SJSA1 (cell line): ENCODE measurements at places on chromosomes 2 and 18. TPM values are rescaled to one million over a fixed set of nuclear protein-coding genes. Genes with fewer than 3 reads are reported as not detected.

Gene ALPI
- not detected in 2 replicates for total RNA-seq

- no peak overlapping the region for H3K27ac ChIP-seq
- no peaks in the 10 kb centered on the region for H3K36me3 ChIP-seq
- no peak overlapping the region for H3K4me3 ChIP-seq
- no peak for DNase-seq
- H3K4me1 ChIP-seq = no peaks in the 10 kb centered on the region
- H3K27me3 ChIP-seq = no peaks in the 10 kb centered on the region
Observed at GRCh38 chr2:180952082-180952481, 28.3 kb upstream of the UBE2E3 start.

Gene MFSD2B
- total RNA-seq = not detected in 2 replicates

GRCh38 chr2:69741575-69742321, at the start of gene ANXA4:
Gene ANXA4 (plus strand): TSS chr2:69742134. CDS start chr2:69781566, 39,432 bp downstream.
- H3K4me3 ChIP-seq = peak within 1 kb of the TSS; percentile 70
- H3K4me1 ChIP-seq = peaks cover 5% of the 10 kb centered on the region
- peak; percentile 73 for DNase-seq
- no peaks in the 10 kb centered on the region for H3K36me3 ChIP-seq

Gene CAPN14
- 0.41 TPM in 1 of 2 replicates, not detected in the other for total RNA-seq

- peaks cover 5% of the 10 kb centered on the region; the same call in 1 of the 2 replicates for H3K27me3 ChIP-seq
- H3K27ac ChIP-seq = no peak overlapping the region
- peaks cover 8% of the 10 kb centered on the region for H3K4me1 ChIP-seq
Observed at GRCh38 chr2:98377544-98377943, 31.3 kb downstream of the CNGA3 start.

GRCh38 chr2:62561586-62561985, 55.6 kb upstream of the TMEM17 start:
- DNase-seq = no peak
- H3K4me1 ChIP-seq = no peaks in the 10 kb centered on the region
- H3K27me3 ChIP-seq = no peaks in the 10 kb centered on the region
- H3K4me3 ChIP-seq = no peak overlapping the region
- no peak overlapping the region for H3K27ac ChIP-seq
- no peaks in the 10 kb centered on the region for H3K36me3 ChIP-seq

DNA sequence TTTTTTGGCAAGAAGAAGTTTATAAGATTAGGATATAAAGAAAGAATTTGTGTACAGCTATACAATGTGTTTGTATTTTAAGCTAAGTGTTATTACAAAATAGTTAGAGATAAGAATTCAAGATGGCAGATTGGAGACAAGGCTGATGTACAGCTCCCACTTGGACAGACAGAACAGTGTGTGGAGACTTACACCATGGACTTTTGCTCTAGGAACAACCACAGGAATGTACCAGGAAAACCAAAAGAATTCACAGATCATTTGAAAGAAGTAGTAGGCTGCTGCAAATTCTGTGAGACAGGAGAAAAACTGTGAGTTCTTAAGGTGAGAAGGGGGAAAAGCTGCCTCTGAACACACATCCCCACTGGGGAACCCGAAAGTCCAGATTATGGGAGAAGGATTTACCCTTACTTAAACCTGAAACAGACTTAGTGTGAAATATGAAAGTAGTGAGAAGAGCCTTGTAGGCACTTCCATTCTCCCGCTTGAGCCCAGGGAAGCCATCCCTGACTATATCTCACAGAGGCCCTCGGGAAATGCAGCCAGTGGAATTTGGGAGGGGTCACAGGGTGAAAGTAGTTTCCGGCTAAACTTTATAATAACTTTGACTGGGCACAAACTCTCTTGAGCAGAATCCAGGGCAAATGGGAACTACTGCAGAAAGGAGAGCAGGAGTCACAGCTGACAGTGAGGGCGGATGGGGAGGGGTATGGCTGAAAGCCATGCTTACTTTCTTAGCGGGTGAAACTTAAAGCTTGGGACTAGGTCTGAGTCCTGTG, 11.6 kb upstream of the RPRD1A start:
- no peaks in the 10 kb centered on the region for H3K27me3 ChIP-seq
- H3K4me3 ChIP-seq = no peak overlapping the region
- peaks cover 15% of the 10 kb centered on the region for H3K4me1 ChIP-seq
- no peak for DNase-seq

Gene RGPD4
- not detected in 2 replicates for total RNA-seq

DNA sequence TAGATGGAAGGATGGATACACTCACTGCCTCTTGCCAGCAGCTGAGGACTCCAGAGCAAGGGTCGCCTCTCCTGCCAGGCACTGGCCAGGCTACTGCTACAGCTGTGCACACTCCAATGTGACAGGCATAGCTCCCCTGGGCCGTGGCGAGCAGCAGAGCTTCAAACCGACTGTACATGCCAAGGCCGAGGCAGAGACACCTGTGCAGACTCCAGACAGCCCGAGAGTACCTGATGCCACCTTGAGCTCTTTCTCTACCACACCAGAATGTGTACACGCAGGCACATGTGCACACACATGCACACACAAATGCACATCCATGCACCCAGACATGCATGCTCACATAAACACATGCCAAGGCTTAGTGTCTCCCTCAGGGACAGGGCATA, 508.3 kb upstream of the MYT1L start:
- no peaks in the 10 kb centered on the region for H3K27me3 ChIP-seq
- no peak for DNase-seq
- H3K4me3 ChIP-seq = no peak overlapping the region

Gene EHD3
- total RNA-seq = 3.0 and 8.1 TPM in 2 replicates

- no peak for DNase-seq
- H3K36me3 ChIP-seq = no peaks in the 10 kb centered on the region
- H3K4me1 ChIP-seq = no peaks in the 10 kb centered on the region
- H3K4me3 ChIP-seq = no peak overlapping the region
Observed at GRCh38 chr2:106869512-106870275, 16.3 kb downstream of the ST6GAL2 start.

Gene OTOF
- not detected in 2 replicates for total RNA-seq

- H3K27ac ChIP-seq = peak overlapping the region; percentile 12; the same call in 1 of the 2 replicates
- H3K4me1 ChIP-seq = peaks cover 57% of the 10 kb centered on the region
- no peaks in the 10 kb centered on the region for H3K27me3 ChIP-seq
- H3K4me3 ChIP-seq = no peak overlapping the region
- peak; percentile 85 for DNase-seq
Observed at GRCh38 chr2:157784169-157784822, 91.8 kb downstream of the ACVR1 start.

DNA sequence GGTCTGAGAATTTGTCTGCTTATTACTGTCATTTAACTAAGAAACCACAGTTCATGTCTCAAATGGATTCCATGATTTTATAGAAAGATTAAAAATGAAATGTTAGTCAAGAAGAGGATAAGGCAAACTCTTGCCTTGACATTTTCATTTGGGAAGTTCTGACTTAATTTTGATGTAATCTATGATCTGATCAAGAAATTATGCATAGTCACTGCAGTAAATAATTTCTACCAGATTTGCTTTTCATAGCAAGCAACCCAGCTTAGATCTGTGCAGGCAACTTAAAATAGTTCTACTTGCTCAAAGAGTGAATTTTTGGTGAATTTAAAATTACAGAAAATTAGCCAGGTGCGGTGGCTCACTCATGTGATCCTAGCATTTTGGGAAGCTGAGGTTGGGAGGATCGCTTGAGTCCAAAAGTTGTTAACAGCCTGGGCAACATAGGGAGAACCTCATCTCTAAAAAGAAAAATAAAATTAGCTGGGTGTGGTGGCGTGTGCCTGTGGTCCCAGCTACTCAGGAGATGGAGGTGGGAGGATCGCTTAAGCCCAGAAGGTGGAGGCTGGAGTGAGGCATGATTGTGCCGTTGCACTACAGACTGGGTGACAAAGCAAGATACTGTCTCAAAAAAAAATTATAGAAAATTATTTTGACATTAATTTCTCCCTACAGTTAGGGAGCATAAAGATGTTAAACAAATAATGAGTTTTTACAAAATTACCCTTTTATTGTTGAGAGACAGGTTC, 158.7 kb upstream of the MYO3B start:
- H3K27me3 ChIP-seq = no peaks in the 10 kb centered on the region
- no peak for DNase-seq
- no peak overlapping the region for H3K4me3 ChIP-seq
- H3K27ac ChIP-seq = no peak overlapping the region
- no peaks in the 10 kb centered on the region for H3K4me1 ChIP-seq

- H3K36me3 ChIP-seq = peaks cover 17% of the 10 kb centered on the region
- H3K4me1 ChIP-seq = peaks cover 9% of the 10 kb centered on the region
- H3K27me3 ChIP-seq = no peaks in the 10 kb centered on the region
- DNase-seq = peak; percentile 67
Observed at GRCh38 chr2:73870084-73870483, 22.7 kb upstream of the ACTG2 start.

Gene CREB1
- total RNA-seq = 25.0 and 63.0 TPM in 2 replicates

Gene KIF1A
- total RNA-seq = not detected in 2 replicates
